Spleen (tissue), 13 donors: ENCODE measurements at places on chromosomes 3 and 15.

- no peak for DNase-seq
These were observed 192.2 kb downstream of the MBNL1 start for GRCh38 chr3:152460936-152461335.

- DNase-seq: no peak
These were observed 72.5 kb upstream of the TSC22D2 start for GRCh38 chr3:150335631-150336030.

DNA sequence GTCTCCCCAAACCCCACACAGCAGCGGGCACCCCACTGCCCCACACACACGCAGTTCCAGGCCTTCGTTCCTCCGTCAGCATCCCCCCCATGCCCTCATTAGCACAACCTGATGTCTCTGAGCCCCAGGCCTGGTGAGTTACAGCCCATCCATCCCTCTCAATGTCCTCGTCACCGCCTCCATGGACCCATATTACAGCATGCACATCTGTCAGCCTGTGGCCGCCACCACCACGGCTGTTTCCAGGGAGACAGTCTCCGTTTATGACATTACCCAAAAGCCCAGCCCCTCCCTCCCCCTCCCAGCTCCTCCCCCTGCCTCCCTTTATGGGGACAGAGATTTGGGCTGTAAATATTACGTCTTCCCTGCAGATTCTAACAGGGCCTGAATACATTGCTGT, 143.1 kb upstream of the LINGO1 start:
- no peak for DNase-seq

DNA sequence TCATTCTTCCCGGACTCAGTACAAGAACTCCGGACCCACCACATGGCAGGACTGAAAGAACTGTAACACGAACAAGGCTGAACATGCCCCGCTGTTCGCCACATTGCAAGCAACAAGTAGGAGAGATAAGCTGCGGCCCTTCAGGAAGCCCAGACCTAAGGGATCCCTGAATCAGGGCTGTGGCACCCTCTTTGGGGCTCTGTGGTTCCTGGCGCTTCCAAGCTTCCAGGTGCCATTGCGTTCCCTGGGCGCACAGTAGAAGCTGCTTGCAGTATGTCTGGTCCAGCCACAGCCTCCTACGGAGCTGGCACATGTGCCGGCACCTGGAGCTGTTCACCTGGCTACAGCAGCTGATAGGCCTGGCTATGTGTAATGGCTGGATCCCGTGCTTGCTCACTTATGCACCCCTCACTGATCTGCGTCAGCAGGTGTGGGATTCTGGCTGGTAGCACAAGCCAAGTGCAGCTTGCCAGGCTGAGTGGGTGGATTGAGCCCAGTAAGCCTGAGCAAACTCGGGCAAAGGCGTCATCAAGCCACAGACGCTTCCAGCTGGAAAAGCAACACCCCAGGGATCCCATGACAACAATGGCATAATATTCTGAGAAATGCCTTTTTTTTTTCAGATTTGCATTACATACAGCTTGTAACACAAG, 748.6 kb upstream of the GBE1 start:
- DNase-seq: no peak

DNA sequence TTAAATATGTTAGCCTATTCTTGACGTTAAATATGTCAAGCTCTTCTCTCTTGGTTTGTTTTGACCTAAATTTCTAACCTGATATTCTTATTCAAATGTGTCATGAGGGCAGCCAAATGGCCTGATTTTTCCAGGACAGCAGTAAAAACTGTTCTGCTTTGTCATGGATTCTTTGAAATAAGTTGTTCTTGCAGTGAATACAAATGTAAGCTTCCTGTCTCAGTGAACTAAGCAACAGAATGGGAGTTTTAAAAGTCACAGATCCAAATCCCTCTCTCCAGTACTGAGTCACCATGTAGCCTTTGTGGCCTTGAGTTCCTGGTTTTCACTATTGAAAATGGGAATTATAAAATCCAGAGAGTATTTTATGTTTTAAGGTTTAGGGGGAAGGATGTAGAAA, 301.8 kb downstream of the NLGN1 start:
- no peak for DNase-seq

- DNase-seq: peak; percentile 47
These were observed 139.3 kb downstream of the CHSY1 start for GRCh38 chr15:101112336-101113113.

- DNase-seq: no peak
These were observed 48.5 kb downstream of the FNDC3B start for GRCh38 chr3:172087602-172088580.

GRCh38 chr3:83515123-83515522, 1443.7 kb upstream of the CADM2 start:
- no peak for DNase-seq

GRCh38 chr15:52532427-52532826, 3.7 kb upstream of the MYO5A start:
- DNase-seq: no peak
